ENCODE measurements at places on chromosomes 6 and 20.

DNA sequence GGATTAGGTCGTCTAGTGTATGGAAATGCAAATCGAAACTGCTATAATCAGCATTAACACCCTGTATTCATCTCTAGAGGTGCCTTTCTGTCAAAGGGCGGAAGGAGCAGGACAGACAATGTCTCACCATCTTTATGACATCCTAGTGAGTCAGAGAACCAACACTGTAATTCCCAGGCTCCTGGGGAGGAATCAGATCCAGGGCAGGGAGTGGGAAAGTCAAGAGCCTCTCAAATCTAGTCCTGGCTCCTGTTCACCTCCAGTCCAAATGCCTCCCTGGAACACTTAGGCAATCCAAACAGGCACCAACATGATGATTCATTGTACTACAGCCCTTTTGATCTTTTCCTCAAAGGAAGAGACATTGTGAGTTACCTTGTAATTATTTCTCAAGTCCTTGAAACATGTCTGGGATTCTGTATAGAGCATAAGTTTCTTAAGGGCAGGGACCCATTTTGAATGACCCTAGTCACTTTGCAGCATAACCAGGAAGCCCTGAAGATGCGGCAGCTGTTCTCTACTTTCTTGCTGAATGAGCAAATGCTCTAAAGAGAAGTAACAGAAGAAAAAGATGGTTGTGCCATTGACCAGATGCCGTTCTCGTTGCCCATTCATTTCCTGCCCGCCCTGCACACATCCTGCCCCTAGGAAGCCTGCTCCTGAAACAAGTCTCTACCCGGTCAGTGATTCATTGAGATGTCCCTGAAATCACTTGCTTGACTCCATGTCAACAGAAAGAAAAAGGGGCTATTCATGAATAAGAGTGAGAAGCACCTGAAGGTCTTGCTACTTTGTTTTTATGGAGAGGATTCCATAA is 112.8 kb upstream of the JARID2 start:
- peak; percentile 58 for DNase-seq

DNA sequence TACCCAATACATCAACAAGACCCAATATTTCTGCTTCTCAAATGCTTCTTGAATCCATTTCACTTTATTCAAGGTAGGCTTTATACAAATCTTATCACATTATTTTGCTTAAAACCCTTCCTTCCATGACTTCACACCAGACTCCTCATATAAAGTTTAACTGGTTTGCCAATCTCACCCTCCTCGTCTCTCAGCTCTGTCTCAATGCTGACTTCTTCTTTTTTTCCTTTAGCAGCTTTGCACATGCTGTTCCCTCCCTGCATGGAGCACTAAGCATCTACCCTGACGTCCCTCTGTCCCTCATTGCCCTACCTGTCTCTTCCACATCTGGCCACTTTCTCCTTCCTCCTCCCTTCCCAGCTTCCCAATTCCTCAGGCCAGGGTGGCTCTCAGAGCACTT is 31.4 kb downstream of the KCNK17 start:
- DNase-seq, result no peak

DNA sequence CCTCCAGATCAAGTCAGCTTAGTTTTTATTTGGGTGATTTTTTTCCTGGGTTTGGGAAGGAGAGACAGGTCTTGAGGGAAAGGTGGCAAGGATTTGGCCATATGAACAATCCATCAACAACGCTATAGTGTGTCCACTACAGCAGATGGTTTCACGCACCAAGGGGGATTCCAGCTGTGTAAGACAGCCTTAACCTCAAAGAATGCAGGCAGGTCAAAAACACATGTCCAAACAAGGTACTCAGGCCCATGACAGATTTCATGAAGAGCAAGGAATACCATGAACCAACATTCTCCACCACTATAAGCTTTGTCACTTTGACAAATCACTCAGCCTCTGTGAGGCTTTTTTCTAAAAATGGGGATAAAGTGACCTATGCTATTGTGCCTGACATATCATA is 2.0 kb downstream of the AIF1 start:
- no peak for DNase-seq

DNA sequence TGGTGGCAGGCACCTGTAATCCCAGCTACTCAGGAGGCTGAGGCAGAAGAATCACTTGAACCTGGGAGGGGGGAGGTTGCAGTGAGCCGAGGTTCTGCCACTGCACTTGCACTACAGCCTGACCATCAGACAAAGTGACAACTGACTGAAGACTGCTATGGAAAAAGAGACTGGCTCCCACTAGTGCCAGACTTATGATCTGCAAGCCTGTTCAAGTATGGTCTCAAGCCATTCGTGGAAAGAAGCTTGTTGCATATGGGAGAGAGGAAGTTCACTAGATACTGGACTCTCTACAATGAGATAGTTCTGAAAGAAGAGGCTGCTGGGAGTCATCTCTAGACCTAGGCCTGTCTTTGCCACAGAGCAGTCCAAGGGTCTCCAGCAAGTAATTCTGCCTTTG is 26.7 kb downstream of the MDN1 start:
- DNase-seq, result peak; percentile 34

- peak; percentile 75 for DNase-seq
These were observed 123.3 kb downstream of the INSM1 start for GRCh38 chr20:20491110-20491783.

- DNase-seq, result peak; percentile 66
These were observed 32.0 kb downstream of the ARHGAP40 start for GRCh38 chr20:38633577-38634093.

GRCh38 chr6:118559659-118560058 is 11.6 kb downstream of the PLN start:
- DNase-seq, result no peak

DNA sequence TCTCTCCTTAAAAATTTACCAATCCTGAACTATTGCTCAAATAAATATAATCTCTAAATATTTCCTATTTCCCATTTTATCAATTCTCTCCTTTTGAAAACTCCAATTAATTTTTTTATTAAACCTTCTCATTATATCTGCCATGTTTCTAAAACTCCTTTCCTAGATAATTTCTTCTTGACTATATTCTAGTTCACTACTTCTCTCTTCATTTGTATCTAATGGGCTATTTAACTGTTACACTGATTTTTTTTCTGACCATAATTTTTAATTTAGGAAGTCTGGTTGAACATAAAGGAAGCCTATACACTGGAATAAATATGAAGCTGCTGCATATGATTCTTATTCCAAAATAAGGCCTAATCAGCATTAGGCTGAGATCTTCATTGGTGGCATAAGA is 96.3 kb upstream of the PLN start:
- no peak for DNase-seq

DNA sequence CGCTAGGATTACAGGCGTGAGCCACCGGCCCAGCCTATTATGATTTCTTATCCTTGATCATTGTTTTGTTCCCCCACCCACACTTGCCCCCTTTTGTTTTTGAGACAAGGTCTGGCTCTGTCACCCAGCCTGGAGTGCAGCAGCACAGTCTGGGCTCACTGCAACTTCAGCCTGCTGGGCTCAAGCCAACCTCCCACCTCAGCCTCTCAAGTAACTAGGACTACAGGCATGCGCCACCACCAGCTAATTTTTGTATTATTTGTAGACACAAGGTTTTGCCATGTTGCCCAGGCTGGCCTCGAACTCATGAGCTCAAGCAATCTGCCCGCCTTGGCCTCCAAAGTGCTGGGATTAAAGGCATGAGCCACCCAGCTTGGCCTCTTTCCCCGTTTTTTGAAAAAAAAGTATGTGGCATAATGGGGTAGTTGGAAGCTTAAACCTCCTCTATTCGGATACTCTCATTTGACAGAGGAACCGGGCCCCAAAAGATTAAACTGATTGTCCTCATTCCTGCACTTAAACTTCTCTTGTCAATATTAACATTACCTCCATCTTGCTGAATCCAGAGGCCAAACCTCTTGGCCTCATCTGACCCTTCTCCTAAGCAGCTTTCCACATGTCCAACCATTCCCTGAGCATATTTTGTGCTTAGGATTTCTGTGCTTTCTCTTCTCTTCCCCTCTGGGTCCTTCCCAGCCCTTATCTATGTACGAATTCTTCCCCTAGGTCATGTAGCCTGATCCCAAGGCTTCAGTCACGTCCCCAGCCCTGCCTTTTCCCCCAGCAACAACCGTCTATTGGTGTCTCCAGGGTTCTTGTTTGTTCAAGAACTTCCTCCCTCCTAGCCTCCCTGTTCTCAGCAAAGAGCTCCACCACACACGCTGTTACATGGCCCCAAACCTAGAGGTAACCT is 6.1 kb upstream of the EZR start:
- DNase-seq, result no peak

DNA sequence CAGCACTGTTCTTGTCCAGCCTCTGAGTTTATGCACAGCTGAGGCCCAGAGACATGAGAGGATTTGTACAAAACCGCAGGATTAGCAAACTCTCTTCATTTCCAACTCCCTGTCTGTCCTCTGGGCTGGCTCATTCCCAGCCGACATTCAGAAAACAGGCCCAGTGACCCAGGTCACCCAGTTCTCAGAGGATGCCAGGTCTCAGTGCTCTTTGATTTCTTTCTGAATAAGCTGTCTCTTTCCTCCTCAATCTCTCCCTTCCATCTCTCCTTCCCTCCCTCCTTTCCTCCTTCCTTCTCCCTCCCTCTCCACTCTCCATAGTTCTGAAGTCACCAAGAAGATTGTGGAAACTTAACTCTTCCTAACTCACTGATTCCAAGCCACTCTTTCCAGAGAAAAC is 372.7 kb upstream of the SULF2 start:
- peak; percentile 60 for DNase-seq

DNA sequence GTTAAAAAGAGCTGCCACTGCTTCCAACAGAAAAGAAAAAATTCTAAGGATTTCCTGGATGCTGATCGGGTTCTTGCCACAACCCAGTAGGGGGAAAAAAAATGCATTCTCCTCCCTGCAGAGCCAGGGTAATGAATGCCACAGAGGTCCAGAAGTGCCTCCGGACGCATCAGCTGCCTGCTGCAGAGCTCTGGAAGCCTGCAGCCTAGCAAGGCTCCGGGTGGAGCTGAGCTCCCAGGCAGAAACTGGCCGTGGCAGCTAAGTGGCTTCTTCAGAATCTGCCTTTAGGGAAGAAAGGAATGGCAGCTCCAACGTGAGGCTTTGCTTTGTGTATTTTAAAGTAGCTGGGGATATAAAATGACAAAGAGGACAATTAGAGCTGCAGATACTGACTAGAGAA is 155.0 kb downstream of the CFAP61 start:
- DNase-seq, result peak; percentile 15

- DNase-seq, result no peak
These were observed 335.5 kb downstream of the GJA1 start for GRCh38 chr6:121770943-121771342.

DNA sequence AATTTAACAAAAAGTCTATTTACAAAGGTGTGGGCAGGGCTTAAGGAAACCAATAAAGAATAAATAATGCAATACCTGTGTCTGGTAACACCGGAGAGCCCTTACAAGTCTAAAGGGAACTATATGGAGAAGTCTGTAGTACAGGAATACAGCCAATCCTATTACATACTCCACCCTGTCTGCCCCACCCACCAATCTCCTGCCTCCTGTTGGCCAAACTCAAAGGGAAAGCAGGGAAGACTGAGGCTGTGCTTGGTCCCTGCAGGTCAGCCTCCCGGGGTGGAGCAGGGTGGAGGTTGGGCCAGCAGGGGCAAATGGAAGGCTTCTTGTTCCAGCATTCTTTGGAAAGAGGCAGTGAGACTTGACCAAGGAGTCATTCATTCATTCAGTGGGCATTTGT is 31.5 kb downstream of the METTL24 start:
- no peak for DNase-seq

- DNase-seq, result no peak
These were observed 349.9 kb downstream of the ZFAND3 start for GRCh38 chr6:38169221-38169976.

DNA sequence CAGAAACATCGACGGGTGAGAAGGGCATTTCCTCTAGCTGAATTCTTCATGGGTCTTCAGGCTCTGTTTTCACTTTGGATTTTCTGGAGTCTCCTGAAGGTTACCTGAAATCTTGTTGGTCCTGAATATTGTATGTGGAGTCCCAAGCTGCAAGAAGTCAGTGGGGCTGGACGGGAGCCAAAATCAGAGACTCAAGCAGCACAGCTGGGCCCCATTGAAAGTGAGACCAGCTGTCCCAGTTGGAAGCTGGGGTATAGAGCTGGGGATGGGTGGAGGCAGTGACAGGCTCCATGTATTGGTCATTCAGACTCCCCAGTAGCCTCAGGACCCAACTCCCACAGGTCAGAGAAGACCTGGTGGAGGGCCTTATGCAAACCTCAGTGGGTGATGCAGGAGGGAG is 111.3 kb upstream of the MLN start:
- DNase-seq, result no peak

DNA sequence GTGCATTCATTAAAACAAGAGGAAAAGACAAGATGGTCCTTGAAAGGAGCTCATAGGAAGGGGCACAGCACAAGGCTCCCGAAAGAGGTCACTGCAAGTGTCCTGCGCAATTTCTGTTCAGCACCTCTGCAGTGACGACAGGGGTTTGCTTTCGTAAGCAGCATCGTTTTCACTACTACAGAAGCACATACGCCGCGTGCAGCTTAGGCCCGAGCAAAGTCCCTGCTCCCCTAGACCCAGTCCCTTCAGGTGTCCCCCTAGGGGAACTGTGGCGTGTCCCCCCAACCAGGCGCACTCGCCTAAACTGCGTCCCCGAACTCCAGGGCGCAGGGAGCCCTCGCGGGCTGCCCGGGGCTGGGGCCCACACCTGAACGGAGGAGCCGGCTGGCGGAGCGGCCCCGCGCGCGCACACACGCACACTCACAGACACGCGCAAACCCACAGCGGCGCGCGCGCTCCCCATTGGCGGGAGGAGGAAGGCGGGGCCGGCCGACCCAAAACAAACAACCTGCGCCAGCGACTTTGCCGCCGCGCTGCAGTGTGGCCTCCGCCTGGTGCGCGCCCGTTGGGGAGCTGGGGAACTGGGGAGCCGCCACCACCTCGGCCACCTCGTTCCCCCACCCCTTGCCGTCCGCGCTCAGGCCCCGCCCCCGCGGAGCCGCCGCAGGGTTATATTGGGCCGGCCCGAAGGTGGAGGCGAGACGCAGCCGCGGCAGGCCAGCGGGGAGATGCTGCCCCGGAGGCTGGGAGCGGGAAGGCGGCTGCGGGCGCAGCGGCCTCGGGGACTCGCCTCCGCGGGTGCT is at the start of gene FOXQ1:
TSS of gene FOXQ1 (plus strand) at position 699 of the 803 bp plus-strand sequence. CDS start 607 bp downstream, outside the sequence.
- DNase-seq, result peak; percentile 46

DNA sequence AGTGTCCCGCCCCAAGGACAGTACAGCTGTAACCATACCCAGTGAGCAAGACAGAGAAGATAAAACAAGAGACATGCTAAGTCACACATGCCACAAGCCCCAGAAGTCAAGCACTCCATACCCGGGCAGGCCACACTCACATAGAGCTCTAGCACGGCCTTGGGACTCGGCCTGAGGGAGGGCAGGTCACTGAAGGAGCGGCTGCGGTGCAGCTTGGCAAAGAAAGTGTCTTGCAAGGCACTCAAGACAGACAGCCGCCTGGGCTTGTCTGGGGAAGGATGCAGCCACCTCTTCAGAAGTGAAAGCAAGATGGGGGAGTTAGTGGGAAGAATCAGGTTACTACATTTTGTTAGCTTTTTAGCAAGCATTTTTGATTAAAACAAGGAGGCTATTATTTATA is 48.7 kb upstream of the ARMH2 start:
- no peak for DNase-seq

DNA sequence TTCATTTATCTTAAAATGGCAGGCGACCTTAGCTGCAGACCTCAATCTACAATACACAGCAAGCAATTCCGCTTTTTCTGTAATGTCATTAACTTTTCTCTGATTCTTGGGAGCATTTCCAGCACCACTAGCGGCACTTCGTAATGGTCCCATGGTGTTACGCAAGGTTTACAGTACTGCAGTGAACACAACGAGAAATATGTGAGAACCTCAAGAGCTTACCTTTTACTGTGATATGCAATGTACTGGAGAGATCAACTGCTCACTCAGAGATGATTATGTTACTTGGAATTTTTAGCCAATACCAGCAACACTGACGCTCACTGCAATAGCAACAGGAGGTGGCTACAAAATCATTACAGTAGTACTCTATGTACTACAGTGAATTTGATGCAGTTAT is 2.8 kb upstream of the CEP43 start:
- DNase-seq, result peak; percentile 32
